ENCODE measurements at places on chromosomes 4 and X.

- no peak for DNase-seq
These were observed 167.2 kb downstream of the SH3KBP1 start for GRCh38 chrX:19720236-19720635.

DNA sequence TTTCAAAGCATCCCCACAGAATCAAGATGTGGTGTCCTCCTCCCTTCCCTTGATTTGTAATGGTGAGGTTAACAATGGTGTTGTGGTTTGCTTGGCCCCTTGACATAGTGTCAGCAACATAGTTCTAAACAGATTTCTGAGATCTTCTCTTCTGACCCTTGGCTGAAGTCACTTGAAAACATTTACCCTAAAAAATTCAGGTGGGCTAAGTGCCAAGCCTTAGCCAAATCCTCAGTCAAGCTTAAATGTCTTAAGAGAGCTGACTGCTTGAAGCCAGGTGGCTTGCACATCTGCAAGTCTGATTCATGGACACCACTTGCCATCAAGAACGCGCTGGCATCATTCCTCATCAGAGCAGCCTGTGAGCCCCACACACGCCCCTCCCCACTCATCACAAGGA is 173.2 kb downstream of the MGST2 start:
- DNase-seq: no peak

DNA sequence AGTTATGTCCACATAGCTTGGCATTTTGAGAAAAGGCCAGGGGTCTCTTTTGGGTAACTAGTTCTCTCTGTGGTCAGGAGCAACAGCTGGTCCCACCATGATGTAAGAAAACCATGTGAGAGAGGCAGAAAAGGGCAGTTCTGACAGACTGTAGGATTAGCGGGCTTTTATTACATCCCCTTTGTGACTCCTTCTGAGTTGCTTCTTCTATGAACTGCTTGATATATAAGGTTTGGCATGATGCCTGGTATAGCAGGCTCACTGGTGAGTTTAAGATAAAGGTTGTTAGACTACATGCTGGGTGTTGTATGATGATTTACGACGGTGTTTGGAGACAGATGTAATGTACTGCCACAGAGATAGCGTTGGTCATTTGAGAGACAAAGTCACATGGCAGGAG is 2308.1 kb upstream of the AGA start:
- DNase-seq: no peak

DNA sequence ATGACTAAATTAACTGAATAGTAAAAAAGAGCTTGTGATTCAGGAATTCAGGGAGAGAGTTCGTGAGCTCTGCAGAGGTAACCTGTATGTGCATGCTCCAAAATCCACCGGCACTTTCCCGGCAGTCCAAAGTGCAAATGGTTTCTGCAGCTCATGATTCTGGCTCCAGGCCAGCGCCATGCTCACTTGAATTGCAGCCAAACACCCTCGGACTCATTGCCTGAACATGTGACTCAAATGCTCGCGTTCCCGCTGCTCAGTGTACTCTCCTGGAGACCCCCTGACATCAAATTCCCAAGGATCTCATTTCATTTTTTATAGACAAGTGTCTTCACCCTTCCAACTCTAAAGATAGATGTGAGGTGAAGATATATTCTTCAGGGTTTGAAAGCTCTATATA is 44.1 kb upstream of the SH3RF1 start:
- DNase-seq: peak; percentile 72

GRCh38 chrX:104679175-104679574 is 113.2 kb downstream of the IL1RAPL2 start:
- DNase-seq: no peak

DNA sequence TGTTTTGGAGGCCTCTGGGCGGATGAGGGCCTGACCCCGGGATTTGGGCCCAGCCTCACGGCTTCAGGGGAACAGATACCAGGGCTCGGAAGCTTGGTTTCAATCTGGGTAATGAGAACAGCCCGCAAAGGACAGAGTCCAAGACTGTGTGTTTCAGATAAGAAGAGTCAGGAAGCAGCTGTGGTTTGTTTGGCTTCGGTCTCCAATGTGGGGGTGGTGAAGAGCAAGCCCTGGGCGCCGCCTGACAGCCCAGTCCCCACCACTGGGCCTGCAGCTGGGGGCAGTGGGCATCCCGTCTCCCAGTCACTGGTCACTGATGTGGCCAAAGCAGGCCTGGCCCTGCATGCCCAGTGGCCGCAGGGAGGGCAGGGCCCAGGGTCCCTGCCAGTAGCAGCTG is 9.1 kb downstream of the WFS1 start:
- peak; percentile 74 for DNase-seq

GRCh38 chrX:52983321-52984000 is 25.1 kb upstream of the FAM156A start:
- no peak for DNase-seq

- DNase-seq: no peak
These were observed 36.1 kb upstream of the CLDN24 start for GRCh38 chr4:183358215-183358755.

DNA sequence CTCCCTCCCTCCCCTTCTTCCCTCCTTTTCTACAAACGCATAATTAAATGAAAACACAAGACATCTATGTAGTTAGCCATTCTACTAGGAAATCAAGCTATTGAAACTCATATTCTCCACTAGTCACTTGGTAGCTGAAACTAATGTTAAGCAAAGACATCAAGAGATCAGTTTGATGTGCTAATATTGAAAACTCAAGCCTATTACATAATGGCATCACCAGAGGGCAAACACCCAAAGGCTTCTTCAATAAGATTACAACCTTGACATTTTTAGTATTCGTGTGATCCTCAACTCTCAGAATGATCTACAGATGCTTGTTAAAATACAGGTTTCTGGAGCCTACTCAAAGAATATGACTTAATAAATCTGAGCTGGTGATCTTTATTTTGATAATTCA is 6.2 kb upstream of the GUCY1A1 start:
- DNase-seq: no peak

- no peak for DNase-seq
These were observed 255.5 kb downstream of the LDB2 start for GRCh38 chr4:16642897-16643296.

DNA sequence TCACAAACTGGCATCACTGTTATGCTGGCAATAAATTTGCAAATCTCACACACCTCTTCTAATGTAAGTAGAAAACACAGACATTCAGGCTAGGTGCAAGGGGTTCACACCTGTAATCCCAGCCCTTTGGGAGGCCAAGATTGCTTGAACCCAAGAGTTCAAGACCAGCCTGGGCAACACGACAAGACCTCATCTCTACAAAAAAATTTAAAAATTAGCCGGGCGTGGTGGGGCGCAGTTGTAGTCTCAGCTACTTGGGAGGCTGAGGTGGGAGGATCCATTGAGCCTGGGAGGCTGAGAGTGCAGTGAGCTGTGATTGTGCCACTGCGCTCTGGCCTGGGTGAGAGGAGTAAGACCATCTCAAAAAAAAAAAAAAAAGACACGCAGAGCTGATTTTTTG is 83.1 kb upstream of the ENPP6 start:
- DNase-seq: peak; percentile 9

DNA sequence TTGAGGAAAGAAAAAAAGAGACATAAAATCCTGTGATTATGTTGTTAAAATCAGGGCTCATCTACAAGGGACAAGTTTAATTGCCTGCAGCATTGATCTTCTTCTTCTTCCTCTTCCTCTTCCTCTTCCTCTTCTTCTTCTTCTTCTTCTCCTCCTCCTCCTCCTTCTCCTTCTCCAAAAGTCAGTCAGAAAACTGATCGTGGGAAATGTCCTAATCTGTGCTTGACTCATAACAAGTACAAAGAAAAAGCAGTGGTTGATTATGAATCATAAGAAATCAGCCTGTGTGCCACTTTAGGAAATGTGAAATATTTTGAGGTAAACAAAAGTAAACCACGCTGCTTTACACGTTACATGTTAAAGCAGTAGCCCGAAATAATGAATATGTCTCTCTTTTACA is 2.7 kb upstream of the ATP10D start:
- DNase-seq: no peak

DNA sequence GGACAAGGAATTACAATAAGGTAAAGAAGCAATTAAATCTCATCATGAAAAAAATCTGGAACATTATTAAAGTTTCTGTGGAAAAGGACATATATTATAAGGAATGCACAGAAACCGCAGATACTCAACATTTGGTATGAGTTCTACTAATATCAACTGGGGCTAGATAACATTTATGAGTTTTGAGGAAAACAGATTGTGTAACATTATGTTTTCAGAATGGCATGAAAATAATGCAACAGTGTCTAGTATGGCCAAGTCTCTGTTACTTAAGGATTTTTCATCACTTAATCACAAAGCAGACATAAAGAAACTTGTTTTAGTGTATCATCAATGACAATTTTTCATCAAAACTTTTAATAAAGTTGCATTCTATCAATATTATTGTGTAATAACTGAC is 785.0 kb downstream of the GLUD2 start:
- no peak for DNase-seq

DNA sequence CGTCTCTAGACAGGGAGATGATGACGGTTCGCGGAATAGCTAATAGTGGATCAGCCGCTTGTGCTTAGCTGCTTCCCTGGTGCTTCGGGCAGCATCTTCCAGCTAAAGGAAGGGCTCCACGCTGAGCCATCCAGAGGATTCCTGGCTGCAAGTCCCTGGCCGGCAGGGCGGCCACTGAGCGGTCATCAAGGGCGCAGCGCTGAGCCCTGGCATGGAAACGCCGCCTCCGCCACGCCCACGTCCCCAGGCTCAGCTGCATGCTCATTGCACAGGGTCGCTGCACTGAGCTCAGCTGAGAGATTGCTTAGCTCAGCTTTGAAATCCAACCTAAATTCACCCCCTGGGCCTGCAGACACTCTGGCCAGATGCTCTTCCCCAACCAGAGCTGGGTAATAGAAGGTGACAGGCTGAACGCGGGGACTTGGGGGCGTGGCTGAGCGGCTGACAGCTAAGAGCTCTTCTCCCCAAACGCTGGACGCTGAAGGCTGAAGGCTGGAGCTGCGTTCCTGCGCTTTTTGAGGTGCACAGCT is 118.2 kb upstream of the KIT start:
- peak; percentile 65 for DNase-seq

GRCh38 chr4:34250562-34250961 is 1993.8 kb downstream of the ARAP2 start:
- no peak for DNase-seq

- DNase-seq: no peak
These were observed 14.7 kb downstream of the RAB9A start for GRCh38 chrX:13703589-13703988.

DNA sequence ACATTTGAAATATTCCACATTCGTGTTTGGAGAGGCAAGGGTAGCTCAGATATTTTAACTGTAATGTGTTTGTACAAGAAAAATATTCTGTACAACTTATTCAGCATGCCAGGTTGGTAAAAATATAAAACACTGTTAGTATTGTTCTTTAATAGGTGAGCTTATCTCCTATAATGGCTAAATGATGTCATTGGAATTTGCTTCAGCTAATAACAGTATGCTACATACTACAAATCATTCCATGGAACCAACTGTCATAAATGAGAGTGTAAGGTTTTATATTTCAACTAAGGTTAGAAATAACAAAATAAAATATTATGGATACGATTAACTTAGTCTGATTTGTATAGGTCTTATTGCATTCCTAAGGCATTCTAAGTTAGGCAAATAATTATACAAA is 206.6 kb downstream of the ADGRL3 start:
- no peak for DNase-seq

DNA sequence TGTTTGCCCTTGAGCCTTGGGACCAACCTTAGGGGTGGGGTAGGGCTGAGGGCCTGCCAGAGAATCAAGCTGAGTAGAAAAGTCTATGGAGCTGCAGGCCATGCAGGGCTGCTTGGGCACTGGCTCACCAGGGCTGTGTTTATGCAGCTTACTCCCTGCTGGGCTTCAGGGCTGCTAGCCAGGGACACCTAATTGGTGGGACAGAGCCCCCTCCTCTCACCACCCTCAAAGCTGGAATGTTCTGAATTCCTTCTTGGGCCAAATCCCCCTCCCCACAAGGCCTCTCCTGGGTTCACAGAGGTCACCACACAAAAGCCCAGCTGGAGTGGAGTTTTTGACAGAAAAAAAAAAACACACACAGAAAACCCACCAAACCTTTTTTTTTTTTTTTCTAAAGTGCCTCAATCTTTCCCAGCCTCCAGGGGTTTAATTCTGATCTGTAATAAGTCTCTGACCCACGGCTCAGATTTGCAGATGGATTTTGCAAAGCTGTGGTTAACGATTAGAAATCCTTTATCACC is at the start of gene CLDN2:
Gene CLDN2, plus strand, starts transcription at position 471 of the 521 bp plus-strand sequence. CDS start 7,827 bp downstream, outside the sequence.
- no peak for DNase-seq

GRCh38 chrX:18098763-18099162 is 121.9 kb downstream of the BEND2 start:
- DNase-seq: no peak

- no peak for DNase-seq
These were observed at the start of gene PDE6B for GRCh38 chr4:624705-625590. Gene PDE6B (plus strand): TSS chr4:625573. CDS start chr4:625627, 54 bp downstream.

DNA sequence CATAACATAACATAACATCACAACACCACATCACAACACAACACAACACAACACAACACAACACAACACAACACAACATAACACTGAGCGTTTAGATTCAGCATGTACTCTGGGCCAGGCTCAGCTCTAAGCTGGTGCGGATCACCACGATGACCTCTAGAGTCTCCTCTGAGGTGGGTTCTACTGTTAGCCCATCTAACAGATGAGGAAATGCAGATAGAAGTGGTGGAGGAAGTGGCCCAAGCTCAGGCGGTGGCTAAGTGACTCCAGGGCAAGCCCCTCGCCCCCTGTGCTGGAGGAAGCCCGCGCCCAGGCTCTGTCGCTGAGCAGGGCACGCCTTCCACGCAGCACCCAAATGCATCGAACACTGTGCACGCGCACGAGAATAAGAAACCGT is 45.3 kb upstream of the CDKN2AIP start:
- DNase-seq: no peak

DNA sequence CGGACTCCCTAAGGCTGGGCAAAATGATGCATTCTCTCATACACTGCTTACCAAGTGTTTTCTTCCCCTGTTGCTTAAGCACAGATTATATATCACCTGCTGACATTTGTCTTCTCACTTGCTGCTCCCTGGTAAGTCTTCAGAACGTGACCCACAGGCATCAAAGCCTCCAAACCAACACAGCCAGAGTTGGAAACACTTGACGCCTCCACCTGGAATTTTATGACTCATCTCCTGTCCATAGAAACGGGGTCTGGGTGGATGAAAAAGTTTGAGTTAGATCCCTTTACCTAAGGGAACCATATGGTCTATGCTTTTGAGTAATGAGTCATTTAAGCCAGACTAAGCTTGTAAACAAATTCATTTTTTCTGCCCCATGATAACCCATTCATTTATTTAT is 251.6 kb downstream of the USP46 start:
- DNase-seq: no peak

GRCh38 chrX:120568035-120568434 is 7.3 kb upstream of the CUL4B start:
- DNase-seq: no peak

Data from right atrium auricular region (tissue), 2 donors.